Stimulated activated CD8-positive, alpha-beta memory T cell treated with anti-CD3 and anti-CD28 coated beads, Interleukin-15, amount 100 ng/mL, for 4 hours (primary cell): ENCODE measurements at places on chromosomes 13 and 19.

DNA sequence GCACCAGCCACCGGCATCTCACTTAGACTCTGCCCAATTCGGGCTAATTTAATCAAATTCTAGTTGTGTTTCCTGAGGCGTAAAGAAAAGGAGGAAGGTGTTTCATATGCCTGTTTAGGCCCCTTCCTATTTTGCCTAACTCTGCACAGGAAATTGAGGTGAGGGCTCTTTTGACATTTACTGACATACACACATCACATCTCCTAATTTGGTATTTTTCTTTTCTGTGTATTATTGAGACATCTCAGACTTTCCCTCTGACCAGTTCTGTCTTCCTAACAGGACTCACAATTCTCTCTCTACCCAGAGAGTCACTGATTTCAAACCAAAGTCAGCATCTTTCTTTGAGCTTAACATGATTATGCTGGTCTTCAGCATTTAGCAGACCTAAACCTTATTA, 7.9 kb downstream of the CEACAM3 start:
- DNase-seq, result no peak

DNA sequence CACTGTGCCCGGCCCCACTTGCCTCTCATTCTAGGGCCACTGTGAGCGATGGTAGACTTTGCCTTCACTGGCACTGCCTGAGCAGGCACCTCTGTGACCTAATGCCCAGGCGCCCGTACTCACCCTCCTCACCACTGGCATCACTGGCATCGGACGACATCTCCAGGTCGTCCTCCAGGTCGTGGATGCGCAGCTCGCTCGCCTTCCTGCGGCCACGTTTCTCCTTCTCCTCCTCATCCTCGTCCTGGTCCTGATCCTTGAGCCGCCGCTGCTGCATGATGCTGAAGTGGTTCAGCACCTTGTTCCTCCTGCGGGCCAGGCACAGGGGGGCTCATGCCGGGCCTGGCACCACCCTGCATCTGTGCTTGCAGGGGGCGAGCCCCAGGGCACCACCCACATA, 7.5 kb upstream of the PSPN start:
- DNase-seq, result no peak

- DNase-seq, result peak; percentile 16
Observed at GRCh38 chr19:42422901-42423461, 4.2 kb downstream of the LIPE start.

GRCh38 chr19:54478677-54479266, 5.7 kb upstream of the CDC42EP5 start:
- DNase-seq, result no peak

- peak; percentile 89 for DNase-seq
Observed at GRCh38 chr19:15432629-15433518, 14.1 kb upstream of the AKAP8L start.

GRCh38 chr13:110268576-110269185, 38.3 kb downstream of the COL4A1 start:
- DNase-seq, result no peak

GRCh38 chr19:31430381-31430780, 81.1 kb upstream of the TSHZ3 start:
- no peak for DNase-seq

GRCh38 chr13:67303661-67304333, 73.7 kb upstream of the PCDH9 start:
- no peak for DNase-seq

- no peak for DNase-seq
Observed at GRCh38 chr13:104944176-104944575, 1591.3 kb downstream of the EFNB2 start.

GRCh38 chr13:109058087-109058486, 428.7 kb downstream of the MYO16 start:
- DNase-seq, result no peak
